Cerebellar nuclear complex (tissue), 1 donor: ENCODE measurements at places on chromosomes 7 and 10.

DNA sequence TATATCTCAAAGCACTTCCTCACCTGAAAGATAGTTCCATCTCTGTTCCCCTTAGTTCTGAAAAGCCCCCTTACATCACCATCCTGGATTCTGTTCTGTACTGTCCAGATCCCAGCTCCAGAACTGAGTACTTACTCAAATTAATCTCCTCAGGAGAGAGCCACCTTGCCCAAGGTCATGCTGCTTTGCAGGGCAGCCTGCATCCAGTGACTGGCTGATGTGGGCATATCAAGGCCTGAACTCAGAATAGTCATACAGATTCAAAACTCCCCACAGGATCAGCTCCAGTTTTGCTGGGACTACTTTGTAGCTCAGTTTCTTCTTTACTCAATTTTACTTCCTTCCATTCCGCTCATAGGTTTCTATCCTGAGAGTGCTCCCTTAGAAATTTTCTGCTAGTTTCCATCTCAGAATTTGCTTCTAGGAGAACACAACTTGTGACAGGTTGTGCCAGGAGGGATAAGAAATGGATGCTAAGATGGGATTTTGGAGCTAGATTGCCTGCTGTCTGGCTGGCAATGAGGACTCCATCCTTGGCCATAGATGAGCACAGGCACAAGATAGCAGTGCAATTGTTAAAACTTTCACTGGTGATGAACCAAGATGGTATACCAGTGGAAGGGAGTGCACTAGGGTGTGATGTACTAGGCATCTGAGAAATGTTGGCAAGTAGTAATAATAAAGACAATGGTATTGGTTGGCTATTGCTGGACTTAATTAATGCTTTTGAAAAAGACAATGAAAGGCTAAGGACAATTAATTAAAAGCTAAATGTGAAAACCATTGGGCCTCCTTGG is 17.3 kb downstream of the SRGN start:
- DNase-seq: no peak

DNA sequence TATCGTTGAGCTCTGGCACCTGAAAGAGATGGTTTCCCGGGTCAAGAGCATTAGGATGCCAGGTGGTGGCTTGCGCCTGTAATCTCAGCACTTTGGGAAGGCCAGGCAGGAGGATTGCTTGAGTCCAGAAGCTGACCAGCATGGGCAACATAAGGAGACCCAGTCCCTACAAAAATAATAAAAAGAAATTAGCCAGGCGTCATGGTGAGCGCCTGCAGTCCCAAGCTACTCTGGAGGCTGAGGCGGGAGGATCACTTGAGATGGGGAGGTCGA is 6.1 kb upstream of the KCP start:
- DNase-seq: no peak

DNA sequence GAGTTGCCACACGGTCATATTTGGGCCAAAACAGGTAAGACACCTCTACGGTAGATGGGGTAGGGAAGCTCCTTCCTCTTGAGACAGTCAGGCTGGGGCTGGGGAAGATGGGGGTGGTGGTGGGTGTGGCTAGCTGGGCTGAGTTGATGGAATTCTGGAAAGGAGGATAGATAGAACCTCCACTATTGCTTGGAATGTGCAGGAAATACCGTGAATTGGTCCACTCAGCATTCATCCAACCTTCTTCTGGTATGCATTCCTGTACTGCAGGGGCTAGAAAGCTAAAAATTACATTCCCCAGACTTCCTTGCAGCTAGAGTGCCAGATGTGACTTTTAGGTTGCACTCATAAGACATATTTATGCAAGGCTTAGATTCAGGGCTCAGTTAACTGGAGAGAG is 24.8 kb downstream of the TLX1 start:
- DNase-seq: no peak

DNA sequence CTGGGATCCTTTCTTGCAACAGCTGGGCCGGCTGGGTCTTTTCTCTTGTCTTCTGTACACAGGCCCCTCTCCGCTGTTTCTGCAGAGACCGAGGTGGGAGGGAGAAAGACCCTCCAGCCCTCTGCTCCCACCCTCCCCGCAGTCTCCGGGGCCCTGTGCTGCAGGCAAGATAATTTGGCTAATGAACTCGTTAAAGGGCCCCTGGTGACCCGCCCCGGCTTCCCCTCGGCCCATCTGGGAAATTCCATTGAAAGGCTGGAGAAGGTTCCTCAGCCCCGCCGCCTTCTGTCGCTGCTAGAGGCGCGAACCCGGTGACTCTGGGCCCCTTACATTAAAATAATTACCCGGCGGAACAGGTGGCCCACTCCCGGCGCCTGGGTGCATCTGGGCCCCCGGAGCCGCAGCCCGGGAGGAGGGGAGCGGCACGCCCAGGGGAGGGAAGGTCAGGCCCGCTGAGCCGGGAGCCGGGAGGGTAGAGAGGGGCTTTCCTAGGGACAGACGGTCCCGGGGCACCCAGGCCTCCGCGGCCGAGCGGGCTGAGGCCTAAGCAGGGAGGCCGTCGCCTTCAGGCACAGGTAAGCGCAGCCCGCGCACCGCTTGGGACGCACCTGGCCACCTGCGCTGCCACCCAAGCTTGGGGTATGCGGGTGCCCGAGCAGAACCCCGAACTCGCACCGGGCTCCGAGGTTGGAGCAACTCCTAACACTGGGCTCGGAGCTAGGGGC is 7.3 kb upstream of the MNX1 start:
- no peak for DNase-seq

DNA sequence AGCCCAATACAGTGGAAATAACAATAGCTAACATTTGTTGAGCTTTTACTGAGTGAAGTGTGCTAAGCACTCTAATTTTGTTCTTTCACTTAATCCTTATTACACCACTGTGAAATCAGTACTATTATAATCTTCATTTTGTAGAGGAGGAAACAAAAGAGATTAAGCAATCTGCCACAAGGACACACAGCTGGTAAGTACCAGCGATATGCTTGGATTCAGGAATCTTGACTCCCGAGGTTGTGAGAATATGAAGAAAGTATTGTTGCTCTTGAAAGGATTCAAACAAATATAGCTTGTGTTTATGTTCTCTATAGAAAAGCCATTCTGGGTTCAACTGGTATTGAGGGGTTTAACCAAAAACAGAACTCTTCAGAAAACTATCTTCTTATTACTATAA is 93.7 kb upstream of the HECTD2 start:
- DNase-seq: no peak

- no peak for DNase-seq
These were observed 1331.9 kb downstream of the XPNPEP1 start for GRCh38 chr10:108591417-108591816.

- no peak for DNase-seq
These were observed 326.6 kb upstream of the IGFBP3 start for GRCh38 chr7:46247664-46248063.

DNA sequence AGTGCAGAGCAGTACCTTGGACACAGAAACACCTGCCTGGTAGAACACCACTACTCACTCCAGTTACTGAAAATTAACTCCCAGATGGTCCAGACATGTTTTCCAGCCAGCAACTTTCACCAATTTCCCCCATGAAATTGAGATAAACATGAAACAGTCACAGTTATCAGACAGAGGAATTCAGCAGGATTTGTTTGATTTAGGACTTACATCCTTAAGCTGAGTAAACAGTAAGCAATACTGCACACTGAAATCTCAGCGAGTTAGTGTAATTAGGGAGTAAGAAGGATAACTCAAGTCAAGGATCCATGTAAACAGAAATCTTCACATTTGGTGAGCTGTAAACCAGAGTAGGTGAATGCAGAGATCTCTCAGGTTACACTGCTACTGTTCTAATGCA is 353.5 kb downstream of the ELMO1 start:
- no peak for DNase-seq

GRCh38 chr10:111410740-111411139 is 333.9 kb downstream of the ADRA2A start:
- no peak for DNase-seq
